Amniotic epithelial cell (primary cell): ENCODE measurements at places on chromosomes 5 and 9.
A peak's percentile ranks its signal among the peaks of the same experiment; 100 is the strongest.

DNA sequence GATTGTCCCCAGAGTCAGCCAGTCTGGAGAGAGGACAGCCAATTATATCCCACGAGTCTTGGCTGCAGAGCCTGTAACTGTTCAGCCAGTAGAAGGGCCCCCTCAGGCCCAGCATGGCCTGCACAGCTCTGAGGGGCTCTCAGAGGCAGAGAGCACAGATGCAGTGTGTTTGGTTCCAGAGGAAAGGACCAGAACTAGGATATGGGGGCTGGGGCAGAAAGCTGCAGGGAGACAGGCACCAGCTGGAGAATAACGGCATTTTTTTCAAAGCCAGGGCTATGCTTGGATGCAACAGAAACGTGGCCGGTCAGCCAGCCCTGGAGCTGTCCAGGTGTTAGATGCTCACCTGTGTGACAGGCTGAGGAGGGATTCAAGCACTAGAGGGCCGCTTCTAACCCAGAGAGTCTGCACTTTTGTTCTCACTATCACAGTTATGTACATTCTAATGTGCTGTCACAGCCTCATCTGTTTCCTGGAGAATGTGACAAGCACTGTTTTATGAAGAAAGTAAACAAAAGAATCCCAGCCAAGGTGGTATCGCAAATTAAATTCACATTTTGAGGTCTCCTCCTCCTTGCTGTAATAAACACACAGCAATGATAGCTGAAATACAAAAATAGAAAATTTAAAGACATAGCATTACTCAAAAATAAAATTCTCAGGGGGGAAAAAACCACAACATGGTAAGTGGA is 96.5 kb downstream of the GABBR2 start:
- DNase-seq = no peak

DNA sequence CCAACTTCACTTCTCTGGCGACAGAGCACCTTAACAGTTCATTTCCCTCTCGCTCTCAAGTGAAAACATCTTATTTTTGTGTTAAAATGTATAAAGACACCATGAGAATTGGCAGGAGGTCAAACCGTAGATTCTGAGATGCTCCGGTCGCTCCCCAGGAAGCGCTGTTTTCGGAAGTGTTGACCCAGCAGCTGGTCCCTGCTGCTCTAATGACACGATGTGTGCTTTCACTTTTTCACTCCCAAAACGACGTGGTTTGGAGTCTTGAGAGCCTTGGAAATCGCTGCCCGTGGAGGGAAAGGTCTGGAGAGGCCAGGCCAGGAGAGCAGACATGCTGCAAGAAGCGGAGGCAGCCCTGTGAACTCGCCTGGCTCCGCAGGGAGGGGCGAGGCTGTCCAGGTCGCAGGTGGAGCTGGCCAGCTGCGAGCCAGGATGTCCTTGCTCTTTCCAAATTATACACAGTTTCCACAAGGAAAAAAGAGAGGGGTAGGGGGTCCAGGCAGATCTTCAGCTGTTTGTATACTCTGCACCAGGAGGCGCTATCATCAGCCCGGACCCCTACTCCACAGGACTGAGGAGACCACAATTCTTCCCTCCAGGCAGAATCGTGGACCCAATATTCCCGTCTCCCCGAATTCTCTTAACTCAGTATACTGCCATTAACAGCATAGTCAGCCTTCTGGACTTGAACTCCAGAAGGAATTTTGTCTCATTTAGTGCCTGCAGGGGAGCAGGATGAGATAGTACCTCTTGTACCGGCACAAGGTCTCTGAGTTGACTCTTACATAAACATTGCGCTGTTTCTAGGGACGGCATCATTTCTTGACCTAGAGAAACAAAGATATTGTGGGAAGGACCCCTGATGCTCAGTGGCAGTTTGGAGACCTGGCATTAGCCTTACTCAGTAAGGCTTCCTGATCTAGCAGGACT is 248.6 kb upstream of the ANKRD55 start:
- no peak for DNase-seq

DNA sequence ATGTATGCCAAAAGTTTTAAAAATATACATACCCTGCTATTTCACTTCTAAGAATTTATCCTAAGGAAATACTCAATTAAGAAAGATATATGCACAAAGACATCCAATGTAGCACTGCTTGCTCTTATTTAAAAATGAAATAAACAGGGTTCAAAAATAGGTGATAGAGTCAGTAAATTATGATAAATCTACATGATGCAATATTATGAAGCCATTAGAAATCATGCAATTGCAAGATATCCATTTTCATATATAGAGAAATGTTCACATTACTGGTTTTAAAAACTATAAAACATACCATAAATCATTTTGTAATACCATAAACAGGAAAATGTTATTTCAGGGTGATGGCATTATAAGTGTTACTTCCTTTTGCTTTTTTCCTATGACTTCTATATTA is 8.6 kb upstream of the SLC12A2 start:
- DNase-seq = no peak

- no peak for DNase-seq
These were observed 12.6 kb downstream of the LIFR start for GRCh38 chr5:38543886-38544285.

DNA sequence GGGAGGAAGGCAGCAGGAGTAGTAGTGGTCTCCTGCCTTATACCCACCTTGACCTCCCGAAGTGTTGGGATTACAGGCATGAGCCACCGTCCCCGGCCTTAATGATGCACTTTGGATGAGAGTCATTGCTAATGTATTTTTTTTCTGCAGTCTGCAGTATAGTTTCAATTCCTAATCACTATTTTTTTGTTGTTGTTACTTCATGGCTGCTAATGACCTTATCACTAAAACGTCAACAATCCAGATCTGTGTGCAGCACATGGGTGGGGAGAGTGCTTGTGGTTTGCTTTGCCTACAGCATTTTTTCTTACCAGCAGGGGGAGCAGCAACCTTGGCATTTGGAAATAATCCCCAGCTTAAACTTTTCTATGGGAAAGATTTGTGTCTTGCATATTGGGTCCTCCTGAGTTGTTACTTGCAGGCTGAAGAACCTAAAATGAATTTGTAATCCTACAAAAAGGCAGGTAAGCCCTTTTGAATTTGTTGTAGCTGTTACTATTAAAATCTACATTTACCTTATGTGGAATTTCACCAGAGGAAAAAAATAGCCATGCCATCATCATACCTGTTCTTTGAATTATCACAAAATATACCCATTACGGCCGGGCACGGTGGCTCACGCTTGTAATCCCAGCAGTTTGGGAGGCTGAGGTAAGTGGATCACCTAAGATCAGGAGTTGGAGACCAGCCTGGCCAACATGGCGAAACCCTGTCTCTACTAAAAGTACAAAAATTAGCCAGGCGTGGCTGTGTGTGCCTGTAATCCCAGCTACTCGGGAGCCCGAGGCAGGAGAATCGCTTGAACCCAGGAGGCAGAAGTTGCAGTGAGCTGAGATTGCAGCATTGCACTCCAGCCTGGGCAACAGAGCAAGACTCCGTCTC is 6.3 kb upstream of the MED7 start:
- peak; percentile 74 for DNase-seq

DNA sequence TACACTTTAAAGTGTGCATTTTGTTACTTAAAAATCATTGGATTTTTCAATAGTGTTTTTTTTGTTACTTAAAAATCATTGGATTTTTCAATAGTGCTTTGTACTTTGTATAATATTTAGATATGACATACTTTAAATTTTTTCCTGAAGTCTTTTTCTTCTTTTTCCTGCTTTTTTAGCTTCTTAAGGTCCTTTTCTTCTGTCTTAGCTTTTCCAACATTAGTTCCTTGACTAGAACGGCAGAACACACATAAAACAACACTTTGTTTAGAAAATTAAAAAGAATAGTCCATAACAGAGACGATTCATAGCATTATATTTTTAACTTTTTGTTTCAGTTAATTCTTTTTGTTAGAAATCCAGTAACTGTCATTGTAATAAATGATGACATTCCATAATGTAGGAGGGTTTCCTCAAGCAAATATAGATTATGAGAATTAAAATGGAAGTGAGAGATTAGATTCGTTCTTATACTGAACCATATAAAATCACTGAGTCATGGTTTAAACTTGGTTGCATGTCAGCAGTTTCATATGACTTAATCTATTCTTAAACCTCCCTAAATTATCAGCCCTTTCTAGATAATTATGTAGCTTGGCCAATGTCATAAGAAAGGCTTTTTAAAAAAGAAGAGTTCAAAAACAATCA is 45.3 kb upstream of the RICTOR start:
- no peak for DNase-seq

DNA sequence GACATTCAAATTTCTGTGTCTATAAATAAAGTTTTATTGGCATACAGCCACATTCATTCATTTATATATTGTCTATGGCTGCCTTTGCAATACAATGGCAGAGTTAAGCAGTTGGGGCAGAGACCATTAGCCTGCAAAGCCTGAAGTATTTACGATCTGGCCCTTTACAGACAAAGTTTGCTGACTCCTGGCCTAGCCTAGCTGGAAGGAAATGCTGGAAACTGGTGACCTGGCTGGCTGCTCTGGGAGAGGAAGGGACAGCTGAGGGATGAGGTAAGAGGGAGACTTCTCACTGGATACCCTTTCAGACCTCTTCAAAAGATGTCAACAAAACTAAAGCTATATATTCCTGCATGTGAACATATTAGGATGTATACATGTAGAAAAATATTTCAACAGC is 66.0 kb upstream of the PPARGC1B start:
- no peak for DNase-seq

- no peak for DNase-seq
These were observed 528.0 kb upstream of the SEMA6A start for GRCh38 chr5:117102591-117102990.

- no peak for DNase-seq
These were observed 1.5 kb downstream of the JAKMIP2 start for GRCh38 chr5:147780924-147781573.

- DNase-seq = peak; percentile 6
These were observed 2.0 kb upstream of the APC start for GRCh38 chr5:112735702-112736101.

GRCh38 chr5:151432210-151432609 is 15.2 kb upstream of the SLC36A1 start:
- no peak for DNase-seq

DNA sequence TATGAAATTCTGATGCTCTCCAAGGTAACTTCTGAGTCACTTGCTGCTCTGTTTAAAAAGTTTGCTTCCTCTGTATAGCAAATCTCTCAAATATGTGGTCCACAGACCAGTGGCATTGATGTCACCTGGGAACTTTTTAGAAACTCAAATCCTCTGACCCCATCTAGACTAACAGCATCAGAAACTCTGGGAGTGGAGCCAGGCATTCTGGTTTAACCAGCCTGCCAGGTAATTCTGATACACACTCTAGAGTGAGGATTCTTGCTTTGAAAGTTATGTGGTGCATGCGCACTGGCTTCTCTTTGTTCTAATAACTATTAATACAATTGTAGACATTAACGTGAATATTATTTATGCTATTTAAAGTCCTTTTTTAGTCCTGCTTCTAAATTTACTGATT is 298.1 kb downstream of the SLF1 start:
- no peak for DNase-seq

GRCh38 chr5:152534641-152535040 is 129.6 kb upstream of the NMUR2 start:
- no peak for DNase-seq

GRCh38 chr9:20488691-20489090 is 133.6 kb downstream of the MLLT3 start:
- no peak for DNase-seq

DNA sequence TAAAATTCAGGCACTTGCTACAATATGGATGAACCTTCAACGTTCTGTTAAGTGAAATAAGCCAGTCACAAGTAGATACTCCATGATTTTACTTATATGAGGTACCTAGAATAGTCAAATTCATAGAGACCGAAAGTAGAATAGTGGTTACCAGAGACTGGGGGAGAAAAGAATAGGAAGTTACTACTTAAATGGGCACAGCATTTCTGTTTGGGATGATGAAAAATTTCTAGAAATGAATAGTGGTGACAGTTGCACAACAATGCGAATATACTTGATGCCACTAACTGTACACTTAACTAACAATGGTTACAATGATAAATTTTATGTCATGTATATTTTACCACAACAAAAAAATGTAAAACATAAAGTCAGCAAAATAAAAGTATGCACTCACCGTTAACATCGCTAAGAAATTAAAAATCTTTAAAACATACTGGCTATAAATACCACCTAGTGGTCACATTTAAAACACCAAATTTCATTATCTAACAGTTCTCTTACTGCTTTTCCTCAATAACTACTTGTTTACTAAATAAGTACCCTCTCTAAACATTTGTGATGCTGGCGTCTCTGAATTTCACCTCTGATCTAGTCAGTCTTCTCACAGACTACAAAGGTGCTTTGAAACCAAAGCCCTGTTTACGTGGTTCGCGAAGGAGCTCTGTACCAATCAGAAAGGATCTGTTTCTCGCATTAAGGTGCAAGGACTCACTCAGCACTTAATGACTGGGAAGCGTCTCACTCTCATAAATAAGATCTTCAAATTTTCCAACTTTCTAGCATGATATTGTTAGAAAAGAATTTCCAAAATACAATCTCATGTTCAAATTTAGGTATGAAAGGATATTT is 22.7 kb downstream of the KIF3A start:
- DNase-seq = peak; percentile 21

DNA sequence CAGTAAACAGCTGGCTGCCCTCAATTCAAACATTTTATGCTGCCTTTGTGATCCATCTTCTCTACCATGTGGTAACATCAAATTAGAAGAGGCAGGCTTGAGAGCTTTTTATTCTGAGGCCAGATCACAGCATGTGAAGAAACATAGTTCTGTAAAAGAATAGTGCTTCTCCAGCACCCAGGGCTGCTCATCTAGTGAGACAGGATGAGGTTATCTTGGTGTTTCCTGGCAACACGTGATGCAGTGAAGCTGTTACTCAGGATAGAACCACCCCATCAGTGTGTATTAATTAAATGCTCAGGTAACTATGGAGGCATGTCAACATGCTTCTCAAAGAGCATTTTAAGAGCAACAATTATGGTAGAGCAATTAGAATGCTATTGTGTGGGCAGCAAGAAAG is 400.5 kb upstream of the ACO1 start:
- no peak for DNase-seq

GRCh38 chr9:136759001-136759400 is 958 bp upstream of the LCN8 start:
- DNase-seq = no peak

DNA sequence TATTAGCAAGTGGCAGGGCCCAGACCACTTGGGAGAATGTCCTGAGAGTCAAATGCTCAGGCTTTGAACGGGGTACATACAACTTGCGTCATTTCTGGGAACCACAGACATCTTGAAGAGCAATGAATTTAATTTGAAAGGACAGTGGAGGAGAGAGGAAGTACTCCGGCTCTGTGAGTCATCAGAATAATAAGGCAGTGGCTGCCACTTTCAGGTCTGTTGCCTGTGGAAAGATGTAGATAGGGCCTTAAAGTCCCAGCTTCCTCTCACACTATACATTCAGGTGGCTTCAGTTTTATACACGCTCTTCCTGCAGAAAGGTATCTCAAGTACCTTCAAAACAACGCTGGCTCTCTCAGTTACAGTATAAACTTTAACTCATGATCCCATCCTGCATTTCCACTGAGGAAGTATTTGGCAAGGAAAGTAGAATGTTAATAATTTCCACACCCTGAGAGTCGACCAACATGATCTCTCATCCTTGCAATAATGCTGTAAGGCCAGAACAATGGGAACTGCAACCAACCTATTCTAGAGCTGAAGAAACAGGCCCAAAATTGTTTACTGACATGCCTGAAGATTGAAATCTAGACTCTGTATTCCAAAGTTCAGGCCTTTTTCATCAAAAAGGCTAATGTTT is 6.8 kb upstream of the PRUNE2 start:
- DNase-seq = peak; percentile 76

- DNase-seq = no peak
These were observed 33.1 kb upstream of the MVB12B start for GRCh38 chr9:126293522-126293889.

GRCh38 chr5:147617191-147617606 is 107.3 kb upstream of the DPYSL3 start:
- peak; percentile 94 for DNase-seq

- peak; percentile 80 for DNase-seq
These were observed 17.7 kb upstream of the IL6ST start for GRCh38 chr5:56012281-56012963.
